ENCODE measurements at places on chromosomes 2 and 18. TPM values are rescaled to one million over a fixed set of nuclear protein-coding genes. Genes with fewer than 3 reads are reported as not detected.

Gene MEP1B
- not detected for total RNA-seq

Gene GALNT5
- total RNA-seq: not detected

Gene CHRNG
- total RNA-seq: not detected

Gene LIPG
- not detected for total RNA-seq

Gene DPP4
- 1.2 TPM for total RNA-seq

All from B cell (primary cell).